Stomach (tissue), 19 donors: ENCODE measurements at places on chromosomes 4 and X. TPM values are rescaled to one million over a fixed set of nuclear protein-coding genes. Genes with fewer than 3 reads are reported as not detected.

TENM3 gene
- polyA plus RNA-seq = 0.06 TPM

SCOC gene
- polyA plus RNA-seq = 76.5 TPM

TEX13C gene
- not detected for polyA plus RNA-seq

MAGEA12 gene
- polyA plus RNA-seq = not detected

ITGB1BP2 gene
- polyA plus RNA-seq = 1.3 TPM

GPC3 gene
- 0.46 TPM for polyA plus RNA-seq

TAF9B gene
- 11.1 TPM for polyA plus RNA-seq

CXXC4 gene
- polyA plus RNA-seq = 0.50 TPM

GABRB1 gene
- not detected for polyA plus RNA-seq

MAGEC1 gene
- not detected for polyA plus RNA-seq

KLHL13 gene
- 4.0 TPM for polyA plus RNA-seq

NAP1L5 gene
- polyA plus RNA-seq = 3.1 TPM

FAM53A gene
- polyA plus RNA-seq = 1.4 TPM

DRP2 gene
- polyA plus RNA-seq = not detected

MPP1 gene
- 9.0 TPM for polyA plus RNA-seq

IL9R gene
- 0.25 TPM for polyA plus RNA-seq

SNCA gene
- 6.6 TPM for polyA plus RNA-seq

NIPAL1 gene
- 0.76 TPM for polyA plus RNA-seq

PPP4R3C gene
- polyA plus RNA-seq = not detected

SPARCL1 gene
- 191 TPM for polyA plus RNA-seq

TASL gene
- polyA plus RNA-seq = 0.10 TPM

ARR3 gene
- not detected for polyA plus RNA-seq

IL2 gene
- polyA plus RNA-seq = not detected

FDCSP gene
- not detected for polyA plus RNA-seq

RHOXF2 gene
- not detected for polyA plus RNA-seq

ZNF182 gene
- 3.5 TPM for polyA plus RNA-seq

MAGEA2B gene
- polyA plus RNA-seq = not detected

SOD3 gene
- 23.7 TPM for polyA plus RNA-seq

C4orf54 gene
- polyA plus RNA-seq = not detected

MFSD8 gene
- 4.0 TPM for polyA plus RNA-seq
